ENCODE measurements at places on chromosomes 11 and 22.
A peak's percentile ranks its signal among the peaks of the same experiment; 100 is the strongest.

DNA sequence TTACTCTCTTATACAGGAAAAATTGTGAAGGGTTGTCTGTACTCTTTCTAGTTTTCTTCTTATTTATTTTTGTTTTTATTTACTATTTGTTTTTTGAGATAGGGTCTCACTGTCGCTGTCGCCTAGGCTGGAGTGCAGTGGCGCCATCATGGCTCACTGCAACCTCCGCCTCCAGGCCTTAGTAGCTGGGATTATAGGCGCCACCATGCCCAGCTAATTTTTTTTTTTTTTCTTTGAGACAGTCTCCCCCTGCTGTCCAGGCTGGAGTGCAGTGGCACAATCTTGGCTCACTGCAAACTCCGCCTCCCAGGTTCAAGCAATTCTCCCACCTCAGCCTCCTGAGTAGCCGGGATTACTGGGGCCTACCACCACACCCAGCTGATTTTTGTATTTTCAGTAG lies 18.4 kb downstream of the CUL5 start:
- DNase-seq, result no peak

DNA sequence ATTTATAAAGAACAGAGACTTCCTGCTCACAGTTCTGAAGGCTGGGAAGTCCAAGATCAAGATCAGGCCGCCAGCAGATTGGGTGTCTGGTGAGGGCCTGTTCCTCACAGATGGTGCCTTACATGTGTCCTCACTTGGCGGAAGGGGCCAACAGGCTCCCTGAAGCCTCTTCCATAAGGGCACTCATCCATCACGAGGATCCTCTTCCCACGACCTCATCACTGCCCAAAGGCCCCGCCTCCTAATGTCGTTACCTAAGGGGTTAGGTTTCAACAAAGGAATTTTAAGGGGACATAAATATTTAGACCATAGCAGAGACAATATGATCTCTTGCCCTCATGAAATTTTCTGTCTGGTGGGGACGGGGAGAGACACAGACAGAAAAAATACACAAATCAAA lies 18.6 kb downstream of the TP53AIP1 start:
- no peak for DNase-seq

- peak; percentile 67 for DNase-seq
Observed at GRCh38 chr22:29245626-29246385, 22.0 kb downstream of the RHBDD3 start.

DNA sequence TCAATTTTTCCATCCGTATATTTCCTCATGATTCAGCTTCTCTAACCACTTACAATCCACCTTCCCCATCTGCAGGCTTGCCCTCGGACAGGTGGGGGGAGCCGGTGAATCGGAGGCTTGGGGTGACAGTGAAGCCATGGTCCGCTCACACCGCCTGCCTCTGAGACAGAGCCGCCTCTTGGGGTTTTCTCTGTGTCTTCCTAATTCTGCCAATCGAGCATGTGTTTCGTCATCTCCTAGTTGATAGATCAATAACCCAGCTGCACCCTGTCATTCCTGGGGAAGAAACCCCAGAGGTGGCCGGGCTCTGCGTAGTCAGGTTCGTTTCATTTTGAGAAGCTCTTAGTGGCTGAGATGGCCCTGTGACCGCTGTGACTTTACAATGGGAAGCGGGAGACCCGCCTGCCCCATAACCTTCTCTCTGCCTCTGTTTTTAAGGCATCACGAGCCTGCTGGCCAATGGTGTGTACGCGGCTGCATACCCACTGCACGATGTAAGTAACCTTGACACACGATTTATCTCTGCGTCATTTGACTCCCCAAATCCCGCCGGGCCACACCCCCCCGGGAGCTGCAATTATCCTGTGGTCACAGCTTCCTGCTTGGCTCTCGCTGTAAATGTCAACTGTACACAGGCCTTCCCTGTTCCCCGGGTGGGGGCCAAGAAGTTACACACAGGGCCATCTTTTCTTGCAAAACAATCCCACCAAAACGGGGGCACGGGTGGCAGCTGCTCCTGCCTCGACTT lies 33.3 kb downstream of the ANO1 start:
- peak; percentile 84 for DNase-seq

GRCh38 chr11:75797116-75797515 lies 17.9 kb upstream of the UVRAG start:
- no peak for DNase-seq

DNA sequence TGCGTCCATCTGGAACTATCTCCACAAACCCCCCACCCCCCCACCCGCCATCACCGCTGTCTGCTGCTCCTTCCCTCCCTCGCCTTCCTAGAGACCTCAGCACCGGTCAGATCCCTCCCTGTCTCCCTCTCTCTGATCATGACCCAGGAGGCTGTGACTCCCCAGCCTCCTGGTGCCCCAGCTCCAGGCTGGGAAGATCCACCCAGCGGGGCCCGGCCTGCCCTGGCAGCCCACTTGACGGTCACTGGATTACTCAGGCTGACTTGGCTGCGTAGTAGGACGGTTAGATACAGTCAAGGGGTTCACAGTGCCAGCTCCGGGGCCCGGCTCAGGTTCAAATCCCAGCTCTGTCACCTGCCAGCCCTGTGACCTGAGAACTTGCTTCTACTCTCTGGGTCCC lies 59.3 kb downstream of the ANO1 start:
- DNase-seq, result no peak

DNA sequence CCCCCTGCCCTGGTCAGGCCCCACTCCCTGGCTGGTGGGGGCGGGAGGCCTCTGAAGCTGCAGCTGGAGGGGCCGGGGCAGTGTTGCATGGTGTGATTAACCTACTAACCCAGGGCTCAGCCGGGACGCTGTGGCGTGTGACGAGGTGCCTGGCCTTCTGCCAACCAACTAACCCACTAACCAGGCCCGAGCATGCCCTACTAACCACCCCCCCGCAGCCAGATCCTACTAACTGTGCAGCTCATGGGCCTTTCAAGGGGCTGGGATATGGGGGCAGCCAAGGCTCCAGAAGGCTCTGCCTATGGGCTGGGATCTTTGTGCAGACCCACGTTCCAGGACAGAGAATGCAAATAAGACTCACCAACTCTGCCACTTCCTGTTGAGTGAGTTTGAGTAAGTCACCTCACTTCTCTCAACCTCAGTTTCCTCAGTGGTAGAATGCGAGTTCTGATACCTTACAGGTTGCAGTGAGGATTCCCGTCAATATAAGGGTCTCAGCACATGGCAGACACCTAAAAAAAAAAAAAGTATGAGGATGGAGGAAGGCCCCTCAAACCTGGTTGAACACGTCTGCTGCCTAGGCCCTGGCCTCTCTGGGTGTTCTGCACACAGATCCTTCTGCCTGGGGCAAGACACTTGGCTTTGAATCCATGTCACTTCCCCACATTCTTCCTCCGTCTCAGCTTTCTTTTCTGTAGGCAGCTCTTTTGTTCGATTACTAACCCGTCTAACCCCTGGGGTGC lies 14.1 kb downstream of the MIAT start:
- DNase-seq, result no peak

GRCh38 chr22:27714068-27714467 lies 87.5 kb downstream of the MN1 start:
- no peak for DNase-seq

DNA sequence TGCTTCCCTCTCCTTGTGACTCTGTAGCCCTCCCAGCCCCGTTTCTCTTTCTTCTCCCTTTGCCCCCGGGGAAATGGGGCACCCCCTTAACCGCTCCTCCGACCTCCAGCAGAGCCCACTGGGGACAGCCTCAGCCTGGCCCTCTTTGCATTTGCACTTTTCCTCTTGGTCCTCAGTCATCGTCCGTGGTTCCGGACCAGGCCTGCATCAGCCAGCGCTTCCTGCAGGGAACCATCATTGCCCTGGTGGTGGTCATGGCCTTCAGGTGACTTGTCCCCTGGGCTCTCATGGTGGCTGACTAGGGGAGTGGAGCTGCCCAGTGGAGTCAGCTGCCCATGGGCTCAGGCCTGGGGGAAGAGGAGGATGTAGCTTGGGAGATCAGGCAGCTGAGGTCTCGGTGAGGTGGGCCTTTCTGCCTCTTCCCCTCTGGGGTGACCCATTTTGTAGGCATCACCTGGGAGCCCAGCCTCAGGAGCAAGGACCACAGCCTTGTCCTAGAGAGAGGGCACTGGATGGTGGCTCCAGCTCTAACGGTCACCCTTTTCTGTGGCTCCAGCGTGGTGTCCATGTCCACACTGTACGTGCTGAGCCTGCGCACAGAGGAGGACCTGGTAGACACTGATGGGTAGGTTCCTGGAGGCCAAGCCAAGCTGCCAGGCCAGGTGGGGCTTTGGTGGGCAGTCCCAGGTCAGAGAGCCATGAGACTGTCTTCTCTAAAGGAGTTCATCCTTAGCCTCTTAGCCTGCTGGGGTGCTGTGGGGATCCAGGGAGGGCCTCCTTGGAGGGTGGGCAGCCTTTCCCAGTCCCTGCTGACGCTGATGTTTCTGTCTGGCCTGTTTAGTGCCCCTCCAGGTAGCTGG lies 12.5 kb downstream of the TMEM258 start:
- DNase-seq, result no peak

DNA sequence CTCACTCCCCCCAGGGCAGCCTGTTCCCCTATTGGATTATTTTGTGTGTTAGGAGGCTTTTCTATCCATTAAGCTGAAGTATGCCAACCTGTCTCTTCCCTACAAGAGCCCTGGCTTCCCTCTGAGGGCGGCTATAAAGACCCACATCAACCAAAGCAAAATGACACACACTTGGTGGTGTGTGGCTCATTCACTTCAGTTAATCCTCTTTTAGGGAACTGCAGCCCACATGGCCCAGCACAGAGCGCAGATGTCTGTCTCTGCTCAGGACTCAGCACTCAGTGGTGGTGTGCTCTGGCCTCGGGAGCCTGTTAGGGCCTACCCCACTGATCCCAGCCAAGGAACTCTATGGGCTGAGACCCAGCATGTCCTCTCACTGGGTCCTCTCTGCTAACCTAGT lies 32.2 kb upstream of the LRRC10B start:
- peak; percentile 42 for DNase-seq

- no peak for DNase-seq
Observed at GRCh38 chr11:86147004-86147403, 78.1 kb upstream of the PICALM start.

GRCh38 chr11:75150879-75151278 lies at the start of gene SLCO2B1:
Gene SLCO2B1, plus strand, starts transcription at chr11:75151107. Its CDS starts 275 bp downstream, at chr11:75151382.
- no peak for DNase-seq

- DNase-seq, result no peak
Observed at GRCh38 chr11:60836866-60837515, 4.9 kb upstream of the CCDC86 start.

GRCh38 chr11:46066335-46066734 lies 54.9 kb downstream of the PHF21A start:
- DNase-seq, result no peak

- peak; percentile 28 for DNase-seq
Observed at GRCh38 chr11:78982473-78982872, 407.8 kb upstream of the NARS2 start.

GRCh38 chr11:113314065-113314388 lies 356 bp upstream of the TTC12 start:
- DNase-seq, result no peak

GRCh38 chr22:41274856-41275255 lies 11.1 kb downstream of the RANGAP1 start:
- no peak for DNase-seq

DNA sequence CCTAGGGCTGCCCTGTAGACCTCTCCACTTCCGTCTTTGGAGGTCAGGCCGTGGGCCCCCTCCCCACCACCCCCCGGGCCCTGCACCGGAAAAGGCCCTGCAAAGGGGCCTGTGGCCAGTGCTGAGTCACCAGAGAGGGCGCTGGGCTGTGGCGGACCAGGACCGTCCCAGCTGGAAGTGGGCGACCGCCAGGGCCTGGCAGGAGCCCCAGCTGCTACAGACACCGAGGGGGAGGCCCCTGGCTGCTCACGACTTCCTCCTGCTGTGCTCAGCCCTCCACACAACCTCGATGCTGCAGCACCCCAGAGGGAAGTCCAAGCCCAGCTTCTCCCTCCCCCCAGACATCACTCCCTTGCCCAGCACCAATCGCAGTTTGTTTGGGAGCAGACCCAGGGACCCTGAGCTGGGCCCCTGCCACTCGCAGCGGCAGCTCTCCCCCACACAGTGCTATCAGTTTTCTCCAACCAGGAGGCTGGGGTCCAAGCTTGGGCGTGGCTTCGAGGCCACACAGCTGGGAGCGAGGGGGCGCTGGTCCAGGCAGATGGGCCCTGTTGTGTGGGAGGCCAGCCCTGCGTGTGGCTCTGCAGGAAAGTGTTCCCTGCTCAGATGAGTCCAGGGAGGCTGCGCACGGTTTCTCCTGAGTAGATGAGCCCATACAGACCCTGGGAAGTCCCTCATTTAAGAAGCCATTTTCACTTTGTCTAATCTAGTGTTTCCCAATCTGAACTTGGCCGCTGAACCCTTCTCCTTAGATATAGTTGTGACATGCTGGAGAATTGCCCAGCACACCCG lies 5.6 kb upstream of the SH3BP1 start:
- DNase-seq, result peak; percentile 71

DNA sequence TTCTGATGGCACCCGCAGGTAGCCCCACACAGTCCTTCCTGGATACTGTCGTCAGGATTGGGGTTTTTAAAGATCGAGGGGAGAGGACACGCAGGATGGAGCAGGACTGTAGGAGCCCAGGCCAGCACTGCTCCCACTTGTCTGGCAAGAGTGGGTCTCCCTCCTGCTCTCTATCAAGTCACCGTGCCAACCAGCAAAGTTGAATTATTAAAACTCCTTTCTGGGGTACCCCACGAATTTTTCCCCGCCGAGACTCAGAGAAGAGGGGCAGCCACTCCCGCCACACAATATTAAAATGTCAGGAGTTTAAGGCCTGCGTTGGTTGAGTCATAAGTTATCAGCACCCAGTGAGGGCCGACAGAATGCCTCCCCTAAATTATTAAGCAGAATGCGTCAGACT lies 10.1 kb downstream of the LMO1 start:
- no peak for DNase-seq

GRCh38 chr11:134236834-134237556 lies 12.5 kb downstream of the VPS26B start:
- no peak for DNase-seq

DNA sequence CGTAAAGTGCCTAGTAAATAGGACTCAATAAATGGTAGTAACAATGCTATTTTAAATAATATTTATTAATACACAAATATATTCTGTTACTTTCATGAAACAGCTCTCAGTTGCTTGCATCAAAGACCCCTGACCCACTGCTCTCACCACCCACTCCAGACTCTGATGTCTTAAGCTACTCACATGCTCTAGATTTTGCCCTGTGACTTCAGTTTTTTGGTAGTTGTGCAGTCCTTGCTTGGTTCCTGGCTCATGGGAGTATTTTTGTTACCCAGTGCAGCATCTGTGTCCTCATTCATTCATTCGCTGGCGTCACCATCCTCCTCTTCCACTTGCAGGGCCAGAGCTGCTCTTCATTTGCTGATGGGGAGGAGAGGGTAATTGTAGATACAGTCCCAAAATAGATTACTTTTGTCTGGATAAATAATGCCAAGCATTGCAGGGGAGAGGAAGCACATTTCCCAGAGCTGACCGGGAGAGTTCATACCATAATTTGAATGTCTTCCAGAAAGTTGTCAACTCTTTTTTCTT lies 12.7 kb downstream of the MRPL48 start:
- DNase-seq, result no peak

Data from WERI-Rb-1 (cell line).